GM12864 (cell line): ENCODE measurements at places on chromosomes 3 and 15.

GRCh38 chr15:37041042-37041441 lies 59.3 kb downstream of the MEIS2 start:
- DNase-seq: no peak

DNA sequence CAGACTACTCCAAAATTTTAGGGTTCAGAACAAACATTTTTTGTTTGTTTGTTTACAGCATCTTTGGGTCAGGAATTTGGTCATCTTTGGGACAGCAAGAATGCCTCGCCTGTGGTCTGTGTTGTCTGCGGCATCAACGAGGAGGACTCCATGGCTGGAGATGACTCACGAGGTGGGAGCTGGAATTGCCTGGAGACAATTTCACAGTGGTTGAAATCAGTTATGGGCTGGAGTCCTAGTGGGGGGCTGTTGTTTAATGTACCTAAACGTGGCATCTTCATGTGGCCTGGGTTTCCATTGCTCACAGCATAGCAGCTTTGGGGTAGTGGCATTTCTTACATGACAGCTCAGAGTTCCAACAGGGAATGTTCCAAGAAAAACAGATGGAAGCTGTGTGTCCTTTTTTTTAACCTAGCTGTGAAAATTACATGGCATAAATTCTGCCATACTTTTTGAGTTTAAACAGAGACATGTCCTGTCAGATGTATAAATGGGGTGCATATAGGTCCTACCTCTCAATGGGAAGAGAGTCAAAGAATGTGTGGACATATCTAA lies 507.3 kb upstream of the CBLB start:
- no peak for DNase-seq

- no peak for DNase-seq
Observed at GRCh38 chr3:111947231-111947630, 31.6 kb upstream of the ABHD10 start.

- DNase-seq: no peak
Observed at GRCh38 chr15:80060356-80061006, 1.0 kb downstream of the ZFAND6 start.
